G401 (cell line): ENCODE measurements at places on chromosomes 7 and 10. TPM values are rescaled to one million over a fixed set of nuclear protein-coding genes. Genes with fewer than 3 reads are reported as not detected.

DNA sequence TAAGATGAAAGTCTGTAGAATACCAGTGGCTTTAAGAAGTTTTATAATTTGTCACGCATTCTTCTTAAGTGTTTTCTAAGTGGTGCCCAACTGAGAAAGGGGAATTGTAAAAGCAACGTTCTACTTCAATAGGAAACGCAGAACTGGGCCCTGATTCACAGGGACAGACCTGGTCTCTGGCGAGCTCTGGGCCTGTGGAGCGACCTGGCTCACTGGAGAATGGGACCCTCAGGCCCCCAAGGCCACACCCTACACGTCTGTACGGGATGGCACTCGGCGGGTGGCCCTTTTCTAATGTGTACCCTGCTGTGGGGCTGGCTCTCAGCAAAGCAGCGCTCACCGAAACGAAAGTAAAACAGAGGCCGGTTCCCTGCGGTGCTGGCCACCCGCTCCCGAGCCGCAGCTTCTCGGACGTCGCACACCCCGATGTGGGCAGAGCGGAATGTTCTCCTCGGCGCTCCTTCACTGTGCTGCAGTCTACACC, 205.0 kb downstream of the DIP2C start:
- DNase-seq, result peak; percentile 61

DNA sequence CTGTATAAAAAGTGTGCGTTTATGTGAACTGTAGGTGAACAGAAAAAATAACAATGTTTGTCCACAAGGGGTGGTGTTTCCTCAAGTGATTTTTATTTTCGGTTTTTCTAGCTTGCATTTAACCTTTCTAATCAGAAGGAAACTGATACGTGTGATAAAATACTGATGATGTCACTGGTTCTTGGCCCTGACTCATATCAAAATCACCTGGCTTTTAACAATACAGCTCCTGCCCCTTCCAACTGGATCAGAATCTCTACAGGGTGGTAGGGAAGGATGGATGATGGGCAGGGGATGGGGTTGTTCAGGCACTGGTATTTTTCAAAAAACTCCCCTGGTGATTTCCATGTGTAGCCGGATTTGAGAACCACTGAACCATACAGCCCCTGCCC, 10.9 kb downstream of the NPFFR1 start:
- peak; percentile 46 for DNase-seq

RBM20 gene
- total RNA-seq, result 2.4 and 2.7 TPM in 2 replicates

- no peak for DNase-seq
Measured at GRCh38 chr7:30327813-30328212, 43.4 kb downstream of the ZNRF2 start.

DNA sequence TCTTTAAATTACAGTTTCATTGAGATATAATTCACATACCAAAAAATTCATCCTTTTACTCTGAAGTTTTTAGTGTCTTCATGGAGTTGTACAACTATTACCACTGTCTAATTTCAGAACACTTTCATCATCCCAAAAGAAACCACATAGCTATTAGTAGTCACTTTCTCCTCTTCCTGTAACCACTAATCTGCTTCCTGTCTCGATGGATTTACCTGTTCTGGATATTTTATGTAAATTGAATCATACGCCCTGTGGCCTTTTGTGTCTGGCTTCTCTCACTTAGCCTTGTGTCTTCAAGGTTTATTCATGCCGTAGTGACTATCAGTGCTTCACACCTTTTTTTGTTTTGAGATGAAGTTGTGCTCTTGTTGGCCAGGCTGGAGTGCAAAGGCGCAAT, 135.5 kb downstream of the DOCK1 start:
- no peak for DNase-seq

GRCh38 chr10:17354781-17355180, 99.6 kb downstream of the ST8SIA6 start:
- no peak for DNase-seq

- no peak for DNase-seq
Measured at GRCh38 chr10:69647126-69647525, 17.1 kb downstream of the FAM241B start.

DNA sequence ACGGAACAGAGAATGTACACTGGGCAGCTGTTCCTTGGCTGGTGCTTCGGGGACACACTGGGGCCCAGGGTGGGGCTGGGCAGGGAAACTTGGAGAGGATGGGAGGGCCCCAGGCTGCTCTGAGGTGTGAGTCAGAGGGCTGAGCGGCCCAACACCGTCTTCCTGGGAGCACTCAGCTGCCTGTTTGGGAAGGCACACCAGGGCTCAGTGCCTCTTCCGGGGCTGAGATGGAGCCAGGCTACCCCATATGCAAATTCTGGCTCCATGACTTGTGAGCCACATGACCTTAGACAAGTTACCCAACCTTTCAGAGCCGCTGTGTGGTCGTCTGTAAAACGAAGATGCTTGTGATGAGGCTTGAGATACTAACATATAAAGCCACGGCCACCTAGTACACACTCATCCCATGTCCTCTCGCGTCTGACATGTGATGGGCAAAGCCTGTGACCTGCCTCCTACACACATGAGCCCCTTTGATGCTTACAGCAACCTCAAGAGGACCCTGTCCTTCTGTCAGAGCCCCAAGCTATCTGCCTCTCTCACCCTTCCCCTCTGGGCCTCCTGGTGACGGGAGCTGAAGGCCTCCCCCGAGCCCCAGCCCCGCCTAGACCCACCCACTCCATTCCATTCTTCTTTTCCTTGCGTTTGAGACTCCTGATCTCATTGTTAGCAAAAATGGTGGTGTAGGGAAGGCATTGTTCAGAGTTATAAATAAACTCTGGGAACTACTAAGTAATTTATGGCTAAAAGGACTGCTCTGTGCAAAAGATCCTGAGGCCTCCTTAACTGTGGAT, 26.1 kb downstream of the KLRG2 start:
- no peak for DNase-seq

FAM131B gene
- total RNA-seq, result 0.06 and 0.31 TPM in 2 replicates

GRCh38 chr7:140005341-140005740, 57.4 kb downstream of the PARP12 start:
- no peak for DNase-seq

DNA sequence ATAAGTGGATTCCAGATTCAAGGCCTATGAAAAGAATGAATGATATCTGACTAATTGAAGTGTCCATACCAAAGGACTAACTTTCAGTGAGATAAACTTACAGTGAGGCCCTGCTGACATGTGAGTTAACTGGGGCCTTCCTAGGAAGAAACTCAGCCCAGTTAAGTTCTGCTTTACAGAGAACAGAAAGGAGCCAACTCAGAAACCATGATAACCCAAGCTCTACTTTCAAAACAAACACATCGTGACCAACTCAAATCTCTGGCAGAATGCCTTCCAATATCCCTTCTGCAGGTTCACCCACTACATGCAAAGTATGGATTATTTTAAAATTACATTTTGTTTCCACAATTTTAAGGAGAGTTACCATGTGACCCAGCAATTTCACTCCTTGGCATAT, 75.8 kb upstream of the MRLN start:
- DNase-seq, result no peak

DNA sequence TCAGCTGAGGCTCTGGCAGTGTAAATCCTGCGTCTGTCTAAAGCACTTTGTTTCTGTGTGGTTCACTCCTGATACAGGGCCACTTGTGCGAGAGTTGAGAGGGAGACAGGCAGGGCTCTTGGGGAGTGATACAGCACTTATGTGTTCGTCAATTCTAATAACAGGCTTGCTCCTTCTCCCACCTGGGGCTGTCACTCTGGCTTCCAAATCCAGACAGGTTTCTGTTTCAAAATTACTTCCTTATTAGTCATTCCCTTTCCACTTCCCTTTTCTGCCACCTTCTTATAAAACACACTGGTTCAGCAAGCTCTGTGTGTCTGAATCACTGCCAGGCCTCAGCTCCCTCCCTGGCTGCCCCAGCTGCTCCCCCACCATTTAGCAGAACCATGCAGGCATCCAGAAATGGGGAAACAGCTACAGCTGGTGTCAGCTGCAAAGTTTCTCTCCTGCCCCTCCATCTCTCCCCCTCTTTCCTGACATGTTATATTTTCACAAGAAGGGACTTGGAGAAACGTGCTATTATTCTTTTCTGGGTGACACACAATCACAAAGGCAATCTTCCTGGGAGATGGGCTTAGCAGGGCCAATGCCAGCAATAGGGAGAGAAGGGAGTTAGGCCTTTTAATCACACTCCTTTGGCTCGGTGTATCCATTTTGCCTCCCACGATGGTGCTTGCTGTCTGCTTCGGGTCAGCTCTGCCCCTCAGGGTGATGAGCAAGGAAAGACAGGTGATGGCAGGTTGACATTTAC, 58.4 kb upstream of the ZNRF2 start:
- DNase-seq, result peak; percentile 84

PHKG1 gene
- total RNA-seq, result not detected in 2 replicates

SGCE gene
- total RNA-seq, result 7.0 and 12.8 TPM in 2 replicates

INSYN2A gene
- not detected in 2 replicates for total RNA-seq

DNA sequence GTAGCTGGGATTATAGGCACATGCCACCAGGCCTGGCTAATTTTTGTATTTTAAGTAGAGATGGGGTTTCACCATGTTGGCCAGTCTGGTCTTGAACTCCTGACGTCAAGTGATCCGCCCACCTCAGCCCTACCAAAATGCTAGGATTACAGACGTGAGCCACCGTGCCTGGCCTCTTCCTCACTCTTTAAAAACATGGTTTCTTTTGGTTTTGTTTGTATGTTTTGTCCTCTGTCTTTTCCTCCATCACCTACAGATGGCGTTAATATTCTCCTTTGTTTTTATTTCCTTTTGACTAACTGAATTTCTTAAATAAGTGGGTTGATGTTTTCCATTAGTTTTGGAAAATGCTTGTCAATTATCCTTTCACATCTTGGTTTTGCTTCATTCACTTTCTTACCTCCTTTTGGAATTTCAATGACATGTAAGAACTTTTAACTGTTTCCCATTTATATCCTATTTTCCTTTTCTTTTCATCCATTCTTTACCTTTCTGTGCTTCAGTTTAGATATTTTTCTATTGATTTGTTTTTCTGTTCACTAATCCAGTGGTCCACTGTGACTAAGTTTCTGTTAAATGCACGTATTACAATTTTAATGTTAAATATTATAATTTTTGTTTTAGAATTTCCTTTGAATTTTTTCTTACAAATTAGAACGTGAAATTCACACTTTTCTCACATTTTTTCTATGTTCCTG, 104.1 kb downstream of the ZNF467 start:
- DNase-seq, result no peak
